A172 (cell line): ENCODE measurements at places on chromosomes 1 and 21.
A peak's percentile ranks its signal among the peaks of the same experiment; 100 is the strongest.

DNA sequence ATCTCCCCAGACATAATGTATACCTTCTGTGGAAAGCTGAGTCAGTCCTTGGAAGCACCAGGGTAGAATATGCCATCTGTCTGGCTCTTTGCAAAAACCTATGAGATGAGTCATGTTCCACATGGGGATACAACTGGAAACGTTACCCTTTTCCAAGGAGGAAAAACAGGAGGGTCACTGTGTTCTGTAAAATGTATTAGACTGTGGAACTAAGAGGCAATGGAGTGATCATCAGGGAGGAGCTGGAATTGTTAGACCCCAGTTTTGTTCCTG is 16.1 kb upstream of the PSMD4 start:
- peak; percentile 92 for DNase-seq

- no peak for DNase-seq
Observed at GRCh38 chr1:60694980-60695379, 387.4 kb upstream of the NFIA start.

DNA sequence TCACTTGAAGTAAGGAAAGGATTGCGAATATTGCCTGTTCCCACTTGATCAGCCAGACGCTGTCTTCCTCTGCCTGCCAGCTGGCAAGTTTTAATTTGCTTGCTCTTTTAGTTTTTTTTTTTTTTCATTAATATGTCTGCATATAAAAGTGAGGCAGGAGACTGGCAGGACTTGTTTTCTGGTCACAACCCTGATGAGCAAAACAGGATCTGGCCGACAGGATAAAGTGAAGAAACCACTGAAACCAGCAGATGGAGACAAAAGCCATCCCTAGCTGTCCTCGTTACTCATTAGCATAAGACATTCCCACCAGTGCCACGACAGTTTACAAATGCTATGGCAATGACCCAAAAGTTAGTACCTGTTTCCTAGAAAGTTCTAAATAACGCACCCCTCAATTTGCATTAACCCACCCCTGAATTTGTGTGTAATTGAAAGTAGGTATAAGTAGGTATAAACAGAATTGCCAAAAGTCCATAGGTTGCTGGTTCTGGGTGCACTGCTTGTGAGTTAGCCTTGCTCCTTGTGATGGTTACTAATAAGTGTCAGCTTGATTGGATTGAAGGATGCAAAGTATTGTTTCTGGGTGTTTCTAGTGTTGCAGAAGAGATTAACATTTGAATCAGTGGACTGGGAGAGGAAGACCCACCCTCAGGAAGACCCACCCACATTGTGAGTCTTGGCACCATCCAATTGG is 60.8 kb downstream of the ZNF684 start:
- peak; percentile 38 for DNase-seq

- no peak for DNase-seq
Observed at GRCh38 chr1:56638248-56638647, 6.9 kb upstream of the PRKAA2 start.

DNA sequence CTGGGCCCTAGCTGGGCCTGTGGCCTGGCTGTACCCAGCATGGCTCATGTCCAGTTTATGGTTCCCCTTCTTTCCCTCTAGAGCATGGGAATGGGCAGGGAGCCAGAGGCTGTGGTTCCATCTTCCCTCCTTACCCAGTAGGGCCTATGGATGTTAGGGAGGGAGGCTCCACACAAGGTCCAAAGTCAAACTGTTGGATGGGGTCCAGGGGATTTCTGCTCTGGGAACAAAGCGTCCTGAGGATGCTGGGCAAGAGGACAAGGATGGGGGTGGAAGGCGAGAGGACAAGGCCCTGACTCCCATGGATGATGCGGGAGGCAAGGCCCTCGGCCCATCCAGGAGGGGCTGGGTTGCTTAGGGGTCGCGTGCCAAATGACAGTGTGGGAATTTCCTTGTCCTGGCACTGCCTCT is 17.3 kb downstream of the CSF1 start:
- peak; percentile 72 for DNase-seq

GRCh38 chr1:24535021-24535424 is 20.9 kb upstream of the NCMAP start:
- no peak for DNase-seq

DNA sequence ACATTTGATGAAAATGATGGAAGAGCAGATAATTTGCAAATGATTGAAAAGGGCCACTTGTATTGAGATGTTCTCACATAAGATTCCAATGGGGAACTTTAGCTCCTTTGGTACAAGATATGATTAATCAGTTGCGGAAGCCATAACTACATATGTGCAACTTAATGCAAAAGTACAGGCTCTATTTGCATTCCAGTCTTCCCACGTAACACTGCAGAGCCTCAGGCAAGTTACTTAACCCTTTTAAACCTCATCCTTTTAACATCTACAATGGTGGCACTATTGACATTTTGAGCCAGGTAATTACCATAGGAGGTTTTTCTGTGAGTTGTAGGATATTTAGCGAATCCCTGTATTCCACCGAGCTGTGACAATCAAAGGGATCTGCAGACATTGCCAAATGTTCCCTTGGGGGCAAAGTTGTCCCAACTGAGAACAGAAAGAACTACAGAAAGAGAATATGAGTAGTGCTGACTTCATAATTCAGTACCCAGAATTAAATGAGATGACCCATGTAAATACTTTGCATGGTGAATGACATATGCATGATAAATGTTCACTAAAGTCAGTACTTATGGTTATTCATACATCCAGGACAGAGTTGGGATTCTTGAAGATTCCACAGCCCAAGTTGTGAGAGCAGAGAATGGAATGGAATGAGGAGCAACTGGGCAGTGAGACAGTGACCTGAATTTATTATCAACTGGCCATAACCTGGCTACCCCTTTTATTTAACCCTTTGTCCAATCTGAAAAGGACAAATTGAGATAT is 62.6 kb downstream of the SPAG17 start:
- no peak for DNase-seq

DNA sequence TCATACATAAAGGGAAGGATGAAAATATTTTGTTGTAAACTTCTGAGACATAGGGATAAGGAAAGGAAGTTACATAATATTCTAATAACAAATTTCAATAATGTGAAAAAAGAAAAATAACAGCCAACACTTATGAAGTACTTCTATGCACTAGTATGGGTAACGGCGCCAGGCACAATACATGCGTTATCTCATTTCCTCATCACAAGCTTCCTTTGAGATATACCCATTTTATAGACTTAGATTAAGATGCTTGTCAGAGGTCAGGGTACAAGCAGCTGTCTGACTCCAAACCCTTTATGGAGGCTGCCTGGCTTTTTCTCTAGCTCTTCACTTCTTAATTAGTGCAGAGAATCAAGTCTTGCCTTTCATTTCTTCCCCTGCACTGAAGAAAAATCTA is 41.3 kb downstream of the TCP10L start:
- no peak for DNase-seq

GRCh38 chr1:118960026-118960561 is 28.0 kb downstream of the TBX15 start:
- no peak for DNase-seq

DNA sequence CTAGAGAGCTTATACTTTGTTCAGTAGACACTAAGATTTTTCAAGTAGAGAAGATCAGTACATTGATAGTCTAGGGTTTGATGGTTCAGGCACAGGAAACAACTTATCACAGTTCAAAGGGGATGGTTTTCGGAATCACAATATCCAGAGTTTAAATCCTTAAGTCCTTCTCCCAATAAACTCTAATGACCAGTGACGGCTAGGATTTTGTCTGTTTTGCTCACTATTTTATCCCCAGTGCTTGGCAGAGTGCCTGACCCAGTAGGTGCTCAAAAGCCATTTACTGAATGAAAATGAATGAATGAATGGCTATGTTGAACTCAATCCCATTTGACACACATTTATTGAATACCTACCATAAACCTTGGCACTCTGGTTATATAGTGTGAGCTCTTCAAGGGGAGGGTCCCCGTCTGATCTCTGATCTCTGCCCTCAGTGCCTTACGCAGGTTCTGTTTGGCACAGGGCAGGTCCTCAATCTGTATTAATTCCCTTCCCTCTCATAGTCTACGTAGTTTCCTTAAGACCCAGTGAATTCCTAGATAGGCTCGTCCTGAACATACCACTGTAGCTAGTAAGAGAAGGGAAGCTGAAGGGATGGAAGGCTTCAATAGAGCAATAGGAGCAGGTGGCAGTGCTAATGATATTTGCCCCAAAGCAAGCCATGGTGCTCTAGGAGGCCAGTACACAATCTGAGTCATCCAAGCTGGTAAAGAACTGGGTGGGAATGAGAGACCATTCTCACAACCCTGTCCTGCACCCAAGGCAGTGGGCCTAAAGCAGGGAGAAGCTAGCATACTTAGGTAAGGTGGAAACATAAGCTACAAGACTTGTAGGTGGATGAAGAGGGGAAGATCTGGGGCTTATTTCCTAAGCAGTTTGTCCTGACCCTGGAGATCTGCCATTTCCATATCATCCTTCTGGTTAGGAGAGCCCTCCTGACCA is 53.4 kb downstream of the DMAP1 start:
- DNase-seq = no peak

DNA sequence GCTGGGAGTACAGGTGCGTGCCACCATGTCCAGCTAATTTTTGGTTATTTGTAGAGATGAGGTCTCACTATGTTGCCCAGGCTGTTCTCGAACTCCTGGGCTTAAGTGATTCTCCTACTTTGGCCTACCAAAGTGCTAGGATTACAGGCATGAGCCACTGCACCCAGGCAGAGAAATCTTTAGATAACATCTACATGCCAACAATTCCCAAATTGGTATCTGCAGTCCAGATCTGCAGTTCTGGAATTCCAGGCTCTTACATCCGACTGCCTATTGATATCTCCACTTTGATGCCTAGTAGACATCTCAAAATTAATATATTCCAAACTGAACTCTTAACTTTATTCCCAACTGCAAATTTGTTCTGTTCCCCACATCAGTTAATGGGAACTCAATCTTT is 23.3 kb downstream of the INAVA start:
- no peak for DNase-seq

DNA sequence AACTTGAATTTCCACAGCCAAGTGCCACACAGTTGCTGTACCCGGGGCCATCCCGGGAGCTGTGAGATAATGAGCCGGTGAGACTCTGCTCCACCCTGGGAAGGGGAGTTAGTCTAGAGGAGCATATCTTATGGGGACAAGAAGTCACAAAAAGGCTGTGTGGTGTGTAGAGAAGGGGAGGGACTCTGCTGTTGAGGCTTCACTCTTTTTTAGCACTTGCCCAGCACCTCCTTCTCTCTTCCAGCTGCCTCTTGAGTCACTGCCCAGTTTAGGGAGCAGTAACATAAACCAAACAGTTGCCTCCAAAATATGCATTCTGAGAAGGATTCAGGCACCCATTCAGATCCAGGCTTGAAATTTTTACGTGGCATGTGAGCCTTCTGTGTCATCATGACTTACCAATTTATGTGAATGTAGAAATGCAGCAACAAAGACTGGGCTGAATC is 744 bp upstream of the WDR26 start:
- DNase-seq = peak; percentile 41

GRCh38 chr1:198449261-198449660 is 91.2 kb downstream of the ATP6V1G3 start:
- peak; percentile 48 for DNase-seq

DNA sequence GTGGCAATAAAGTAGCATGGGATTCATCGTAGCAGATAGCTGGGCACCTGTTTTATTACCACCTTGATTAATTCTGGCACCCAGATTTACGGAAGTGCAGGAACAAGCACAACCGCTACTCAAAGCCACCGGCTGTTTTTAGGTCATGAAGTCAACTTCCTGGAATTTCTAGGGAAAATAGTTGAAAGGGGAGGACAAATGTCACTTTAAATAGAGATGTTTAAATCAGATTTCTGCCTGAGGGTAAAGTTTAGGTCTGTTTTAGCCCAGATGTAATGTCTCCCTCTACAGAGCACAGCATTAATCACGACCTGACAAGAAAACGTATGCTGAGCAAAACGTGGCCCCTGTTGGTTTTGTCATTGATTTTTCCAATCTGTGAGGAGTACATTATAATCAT is 8.0 kb downstream of the ADGRL2 start:
- no peak for DNase-seq

- no peak for DNase-seq
Observed at GRCh38 chr1:209390764-209391163, 192.8 kb upstream of the CAMK1G start.

GRCh38 chr21:36551321-36551720 is 71.4 kb upstream of the CLDN14 start:
- DNase-seq = no peak

DNA sequence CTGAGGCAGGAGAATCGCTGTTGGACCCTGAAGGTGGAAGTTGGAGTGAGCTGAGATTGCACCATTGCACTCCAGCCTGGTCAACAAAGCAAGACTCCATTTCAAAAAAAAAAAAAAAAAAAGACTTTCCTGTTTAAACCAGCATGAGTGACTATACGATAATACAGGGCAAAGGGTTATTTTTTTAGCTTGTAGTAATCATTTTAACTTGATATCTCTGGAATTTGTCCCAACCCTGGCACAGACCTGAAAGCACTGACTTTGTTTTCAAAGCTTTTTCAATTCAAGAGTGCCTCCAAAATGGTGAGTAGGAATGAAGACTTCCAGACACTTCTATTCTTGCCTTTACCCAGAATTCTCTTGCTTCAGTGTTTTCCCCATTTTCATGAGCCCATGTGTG is 4.4 kb upstream of the TMCO2 start:
- no peak for DNase-seq

GRCh38 chr1:54006508-54006907 is 11.5 kb downstream of the LDLRAD1 start:
- DNase-seq = no peak

DNA sequence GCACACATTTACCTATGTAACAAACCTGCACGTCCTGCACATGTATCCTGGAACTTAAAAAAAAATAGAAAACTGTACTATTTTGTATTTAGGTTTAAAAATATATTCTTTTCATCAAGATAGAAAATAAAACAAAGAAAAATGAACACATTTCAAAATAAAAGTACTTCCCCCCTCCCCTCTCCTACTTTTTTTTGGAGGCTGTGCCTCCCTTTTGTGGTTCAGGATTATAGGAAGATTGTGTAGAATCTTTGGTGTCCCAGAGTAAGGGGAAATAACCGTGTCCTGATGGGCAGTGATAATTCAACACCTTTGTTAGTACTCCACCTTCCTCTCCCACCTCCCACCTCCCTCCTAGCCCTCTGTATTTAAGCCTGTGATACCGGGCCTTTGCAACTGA is 40.1 kb downstream of the TRIM62 start:
- DNase-seq = no peak
